SJCRH30 (cell line): ENCODE measurements at places on chromosomes 3 and 15.

DNA sequence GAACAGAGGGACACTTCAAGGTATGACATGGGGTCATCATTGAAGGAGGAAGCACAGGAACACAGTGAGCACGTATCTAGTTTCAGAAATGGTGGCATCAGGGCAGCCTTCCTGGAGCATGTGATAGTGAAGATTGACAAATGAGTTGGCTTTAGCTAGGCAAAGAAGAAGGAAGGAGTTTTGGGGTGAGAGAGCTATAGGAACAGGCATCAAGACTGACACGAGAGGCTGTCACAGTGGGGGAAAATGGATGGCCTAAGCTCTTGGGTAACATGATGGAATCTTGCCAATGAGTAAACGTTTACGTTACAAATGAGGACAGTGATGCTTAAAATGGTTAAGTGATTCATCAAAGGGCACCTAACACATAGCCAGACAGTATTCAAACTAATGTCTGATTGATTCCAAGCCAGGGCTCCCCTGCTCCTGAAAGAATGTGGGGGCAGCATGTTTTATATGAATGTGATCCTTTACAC, 23.1 kb upstream of the GPR171 start:
- DNase-seq: no peak
- no peak overlapping the region for H3K4me3 ChIP-seq
- H3K27me3 ChIP-seq: peaks cover 4% of the 10 kb centered on the region; the same call in 1 of the 2 replicates

DNA sequence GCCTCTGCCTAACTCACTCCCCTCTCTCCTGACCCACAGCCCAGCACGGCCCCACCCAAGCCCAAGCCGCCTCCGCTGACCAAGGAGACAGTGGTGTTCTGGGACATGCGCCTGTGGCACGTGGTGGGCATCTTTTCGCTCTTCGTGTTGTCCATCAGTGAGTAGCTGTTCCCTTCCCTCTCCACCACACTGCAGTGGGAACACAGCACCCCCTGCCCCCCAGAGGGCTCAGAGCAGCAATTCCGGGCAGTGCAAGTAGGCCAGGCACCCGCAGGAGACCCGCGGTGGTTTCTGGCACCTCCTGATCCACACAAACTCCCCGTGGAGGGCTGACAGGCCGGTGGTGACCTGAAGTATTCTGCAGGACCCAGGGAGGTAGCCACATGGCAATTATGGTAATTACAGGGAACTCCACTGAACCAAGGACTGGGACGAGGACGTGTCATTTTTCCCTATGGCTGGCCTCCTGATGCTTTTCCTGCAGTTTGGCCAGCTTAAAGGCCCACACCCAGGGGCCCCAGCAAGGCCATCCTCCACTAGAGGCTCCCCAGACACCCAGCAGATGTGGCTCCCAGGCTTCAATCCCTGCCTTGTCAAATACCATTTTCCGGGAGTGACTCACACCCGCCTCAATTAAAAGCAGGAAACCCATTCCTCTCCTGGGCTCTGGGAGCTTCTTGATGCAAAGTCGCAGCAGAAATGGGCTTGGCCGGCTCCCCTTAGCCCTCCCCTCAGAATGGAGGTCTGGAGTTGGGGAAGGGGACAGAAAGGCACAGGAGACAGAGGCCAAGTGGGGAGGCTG, 4.8 kb downstream of the TMIE start:
- H3K4me3 ChIP-seq: no peak overlapping the region
- DNase-seq: no peak
- no peaks in the 10 kb centered on the region for H3K27me3 ChIP-seq
- H3K4me1 ChIP-seq: no peaks in the 10 kb centered on the region
- no peak overlapping the region for H3K27ac ChIP-seq

- H3K36me3 ChIP-seq: no peaks in the 10 kb centered on the region
- H3K27me3 ChIP-seq: no peaks in the 10 kb centered on the region
- no peak for DNase-seq
These were observed 26.9 kb upstream of the GOLGA8B start for GRCh38 chr15:34610354-34610753.

- DNase-seq: no peak
- no peaks in the 10 kb centered on the region for H3K27me3 ChIP-seq
- H3K4me3 ChIP-seq: no peak overlapping the region
- no peaks in the 10 kb centered on the region for H3K4me1 ChIP-seq
- no peaks in the 10 kb centered on the region for H3K36me3 ChIP-seq
These were observed 987.4 kb downstream of the TUSC7 start for GRCh38 chr3:117696851-117697407.

GRCh38 chr15:93614386-93615104, 525.5 kb upstream of the RGMA start:
- no peaks in the 10 kb centered on the region for H3K27me3 ChIP-seq
- H3K27ac ChIP-seq: no peak overlapping the region
- H3K4me3 ChIP-seq: no peak overlapping the region
- no peaks in the 10 kb centered on the region for H3K36me3 ChIP-seq
- no peaks in the 10 kb centered on the region for H3K4me1 ChIP-seq

- DNase-seq: no peak
- H3K27ac ChIP-seq: no peak overlapping the region
- no peaks in the 10 kb centered on the region for H3K27me3 ChIP-seq
- H3K4me3 ChIP-seq: no peak overlapping the region
These were observed 16.9 kb downstream of the TIGIT start for GRCh38 chr3:114310695-114311094.

GRCh38 chr3:32276279-32276841, 37.9 kb downstream of the CMTM8 start:
- no peak overlapping the region for H3K27ac ChIP-seq
- H3K4me1 ChIP-seq: no peaks in the 10 kb centered on the region

- H3K27ac ChIP-seq: peak overlapping the region; percentile 44
- H3K4me1 ChIP-seq: peaks cover 19% of the 10 kb centered on the region
- peak; percentile 86 for DNase-seq
- no peak overlapping the region for H3K4me3 ChIP-seq
- H3K27me3 ChIP-seq: no peaks in the 10 kb centered on the region
These were observed 227.7 kb downstream of the TLE3 start for GRCh38 chr15:69869881-69870505.

DNA sequence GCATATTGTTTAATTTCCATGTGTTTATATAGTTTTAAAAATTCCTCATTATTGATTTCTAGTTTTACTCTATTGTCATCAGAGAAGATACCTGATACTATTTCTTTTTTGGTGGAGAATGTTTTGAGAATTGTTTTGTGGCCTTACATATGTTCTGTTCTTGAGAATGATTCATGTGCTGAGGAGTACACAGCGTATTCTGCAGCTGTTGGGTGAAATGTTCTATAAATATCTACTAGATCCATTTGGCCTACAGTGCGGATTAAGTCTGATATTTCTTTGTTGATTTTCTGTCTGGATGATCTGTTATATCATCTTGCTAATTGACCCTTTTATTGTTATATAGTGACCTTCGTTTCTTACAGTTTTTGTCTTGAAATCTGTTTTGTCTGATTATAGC, 109.7 kb downstream of the UBE2E2 start:
- DNase-seq: peak; percentile 80
- no peaks in the 10 kb centered on the region for H3K36me3 ChIP-seq
- H3K27ac ChIP-seq: peak overlapping the region; percentile 32
